ENCODE measurements at places on chromosomes 1 and 21. TPM values are rescaled to one million over a fixed set of nuclear protein-coding genes. Genes with fewer than 3 reads are reported as not detected.

- DNase-seq = no peak
These were observed 8.4 kb upstream of the TNNI1 start for GRCh38 chr1:201429736-201430501.

GRCh38 chr1:228979325-228979699, 244.0 kb downstream of the RHOU start:
- no peak for DNase-seq

- no peak for DNase-seq
These were observed 103.3 kb upstream of the IGSF21 start for GRCh38 chr1:18004278-18004677.

- DNase-seq = no peak
These were observed at the start of gene PRDM2 for GRCh38 chr1:13699936-13700520. Gene PRDM2, plus strand, starts transcription at chr1:13700188. Its CDS starts 15,418 bp downstream, at chr1:13715606.

GRCh38 chr1:2003541-2004131, at the start of gene CFAP74:
Gene CFAP74, minus strand, starts transcription at chr1:2003786. Its CDS starts 12,830 bp downstream, at chr1:1990956.
- DNase-seq = no peak

GRCh38 chr1:83318366-83318765, 680.6 kb downstream of the TTLL7 start:
- no peak for DNase-seq

- no peak for DNase-seq
These were observed 26.2 kb upstream of the HHAT start for GRCh38 chr1:210302501-210302900.

DNA sequence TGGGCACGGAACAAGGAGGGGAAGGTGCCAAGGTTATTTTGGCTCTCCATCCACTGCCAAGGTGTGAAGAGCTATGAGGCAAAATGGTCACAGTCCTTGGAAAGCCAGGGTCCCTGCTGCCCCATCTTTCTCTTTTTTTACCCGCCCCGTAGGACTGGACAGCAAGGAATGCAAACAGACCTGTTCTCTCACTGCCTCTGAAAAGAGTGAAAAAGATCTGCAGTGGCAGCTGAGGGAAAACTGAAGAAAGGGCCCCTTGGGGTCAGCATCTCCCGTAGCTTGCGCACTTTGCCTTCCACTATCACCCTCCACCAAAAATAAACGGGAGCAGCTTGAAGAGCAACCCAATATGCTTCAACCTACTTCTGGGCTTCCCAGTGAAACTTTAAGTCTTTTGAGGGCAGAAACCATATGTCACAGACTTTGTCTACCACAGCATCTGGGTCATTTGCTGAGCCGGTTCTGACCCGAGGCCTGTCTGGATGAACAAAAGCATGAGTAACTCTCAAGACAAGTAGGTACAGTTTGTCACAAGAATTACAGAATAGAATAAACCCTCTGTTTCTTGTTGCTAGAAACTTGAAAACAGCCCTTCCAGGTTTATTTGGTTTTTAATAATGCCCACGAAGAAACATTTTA, 9.4 kb upstream of the KIF14 start:
- DNase-seq = no peak

DNA sequence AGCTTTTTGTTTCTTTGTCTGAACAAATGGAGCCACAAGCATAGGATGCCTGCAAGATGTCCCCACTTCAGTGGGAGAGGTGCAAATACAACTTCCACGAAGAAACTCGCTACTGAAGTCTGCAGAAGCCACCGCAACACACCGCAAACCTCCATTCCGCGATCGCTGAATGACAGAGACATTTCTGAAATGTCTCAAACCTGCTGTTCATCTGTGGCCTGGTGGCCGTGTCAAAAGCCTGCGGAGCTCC, 1.0 kb downstream of the TP53BP2 start:
- DNase-seq = no peak

DNA sequence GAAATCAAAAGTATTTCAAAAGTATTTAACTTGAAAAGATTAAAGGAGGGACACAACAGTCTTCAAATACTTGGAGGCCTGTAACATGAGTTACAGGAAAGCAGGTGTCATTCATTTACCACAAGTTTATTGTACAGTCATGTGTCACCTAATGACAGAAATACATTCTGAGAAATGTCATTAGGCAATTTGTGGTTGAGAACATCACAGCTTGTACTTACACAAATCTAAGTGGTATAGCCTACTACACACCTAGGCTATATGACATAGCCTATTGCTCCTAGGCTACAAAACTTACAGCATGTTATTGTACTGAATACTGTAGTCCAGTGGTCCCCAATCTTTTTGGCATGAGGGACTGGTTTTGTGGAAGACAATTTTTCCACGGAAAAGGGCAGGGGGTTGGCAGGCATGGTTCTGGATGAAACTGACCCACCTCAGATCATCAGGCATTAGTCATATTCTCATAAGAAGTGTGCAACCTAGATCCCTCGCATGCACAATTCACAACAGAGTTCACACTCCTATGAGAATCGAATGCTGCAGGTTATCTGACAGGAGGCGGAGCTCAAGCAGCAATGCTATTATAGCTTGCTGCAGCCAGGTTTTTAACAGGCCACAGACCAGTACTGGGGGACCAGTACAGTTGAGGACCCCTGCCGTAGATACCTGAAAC, 25.0 kb upstream of the PHTF1 start:
- DNase-seq = no peak

- DNase-seq = no peak
These were observed 361.9 kb downstream of the TTLL7 start for GRCh38 chr1:83637009-83637408.

DNA sequence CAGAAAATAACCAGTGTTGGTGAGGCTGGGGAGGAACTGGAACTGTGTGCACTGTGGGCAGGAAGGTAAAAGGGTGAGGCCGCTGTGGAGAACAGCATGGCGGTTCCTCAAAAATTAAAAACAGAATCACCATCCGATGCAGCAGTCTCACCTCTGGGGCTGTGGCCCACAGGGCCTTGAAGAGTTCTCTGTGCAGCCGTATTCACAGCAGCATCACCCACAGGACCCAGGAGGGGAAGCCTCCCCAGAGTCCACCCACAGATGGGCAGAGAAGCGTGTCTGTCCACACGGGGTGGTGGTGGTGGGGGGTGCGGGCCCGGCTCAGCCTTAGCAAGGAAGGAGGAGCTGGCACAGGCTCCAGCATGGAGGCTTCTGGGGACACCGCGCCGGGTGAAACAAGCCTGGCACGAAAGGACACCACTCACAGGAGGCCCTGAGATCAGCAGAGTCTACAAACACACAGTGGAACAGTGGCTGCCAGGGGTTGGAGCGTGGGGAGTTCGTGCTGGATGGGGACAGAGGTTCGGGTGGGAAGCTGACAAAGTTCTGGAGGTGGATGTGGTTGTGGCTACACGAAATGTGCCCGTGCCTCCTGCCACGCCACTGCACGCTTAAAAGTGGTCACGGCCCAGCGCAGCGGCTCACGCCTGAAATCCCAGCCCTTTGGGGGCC, 11.5 kb downstream of the MORN1 start:
- no peak for DNase-seq

DNA sequence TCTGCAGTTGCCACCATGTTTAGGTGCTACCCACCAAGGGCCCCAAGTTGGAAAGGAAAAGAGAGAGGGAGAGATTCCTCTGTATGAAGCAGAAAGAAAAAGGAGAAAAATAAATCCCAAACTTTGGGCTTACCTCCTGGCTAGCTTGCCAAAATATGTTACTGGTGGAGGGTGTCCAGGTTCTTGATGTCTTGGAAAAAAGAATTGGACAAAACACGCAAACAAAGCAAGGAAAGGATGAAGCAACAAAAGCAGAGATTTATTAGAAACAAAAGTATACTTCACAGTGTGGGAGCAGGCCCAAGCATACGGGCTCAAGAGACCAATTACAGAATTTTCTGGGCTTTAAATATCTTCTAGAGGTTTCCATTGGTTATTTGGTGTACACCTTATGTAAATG, 204.5 kb upstream of the LRRC7 start:
- no peak for DNase-seq

GRCh38 chr21:16437586-16437985, 707.8 kb downstream of the USP25 start:
- DNase-seq = no peak

DNA sequence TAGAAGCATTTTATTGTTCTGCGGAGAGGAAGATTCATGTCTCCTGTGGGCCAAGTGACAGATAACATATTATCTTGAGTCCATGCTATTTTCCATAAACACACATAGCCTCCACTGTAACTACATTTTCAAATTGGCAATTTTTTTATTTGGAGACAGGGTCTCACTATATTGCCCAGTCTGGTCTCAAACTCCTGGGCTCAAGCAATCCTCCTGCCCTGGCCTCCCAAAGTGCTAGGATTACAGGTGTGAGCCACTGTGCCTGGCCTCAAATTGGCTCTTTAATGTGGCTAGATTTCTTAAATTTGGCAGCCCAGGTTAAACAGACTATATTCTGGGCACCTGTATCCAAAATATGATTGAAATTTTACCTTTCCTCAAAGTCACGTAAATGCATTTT, 13.8 kb downstream of the NOS1AP start:
- no peak for DNase-seq

DNA sequence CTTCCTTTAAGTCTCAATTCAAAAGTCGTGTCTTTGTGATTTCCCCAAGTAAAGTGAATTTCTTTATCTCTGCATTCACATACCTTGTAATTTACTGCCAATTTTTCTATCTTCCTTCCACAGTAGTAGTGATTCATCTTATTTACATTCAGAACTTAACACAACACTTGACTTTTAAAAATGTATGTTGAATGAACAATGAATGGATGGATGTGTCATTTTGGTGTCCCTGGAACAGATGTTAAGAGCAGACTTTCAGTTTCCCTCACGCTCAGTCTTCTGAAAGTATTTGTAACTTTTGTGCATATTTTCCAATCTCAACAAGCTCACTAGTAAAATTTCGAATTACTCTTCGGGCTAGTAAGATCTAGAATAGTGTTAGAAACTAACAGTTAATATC, 352.0 kb downstream of the HHIPL2 start:
- DNase-seq = no peak

- DNase-seq = no peak
These were observed 163.2 kb downstream of the TNR start for GRCh38 chr1:175579956-175580750.

GRCh38 chr1:205632669-205633169, 908 bp upstream of the ELK4 start:
- no peak for DNase-seq

DNA sequence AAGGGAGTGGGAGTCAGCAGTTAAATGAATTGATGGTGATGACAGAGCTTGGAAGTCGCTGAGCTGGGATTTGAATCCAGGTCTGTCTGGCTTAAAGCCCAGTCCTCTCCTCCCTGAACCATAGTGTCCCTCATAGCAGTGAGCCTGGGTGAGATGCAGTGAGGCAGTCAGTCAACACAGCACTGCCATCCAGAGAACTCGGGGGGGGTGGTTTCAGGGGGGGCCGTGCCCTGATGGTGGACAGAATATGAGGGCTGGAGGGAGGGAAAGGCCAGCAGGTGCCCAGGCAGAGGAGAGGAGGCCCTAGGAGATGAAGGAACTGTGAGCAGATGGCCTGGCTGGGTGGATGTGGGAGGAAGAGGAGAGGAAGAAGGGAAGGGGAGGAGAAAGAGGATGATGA, 405.6 kb downstream of the PTPRU start:
- no peak for DNase-seq

DNA sequence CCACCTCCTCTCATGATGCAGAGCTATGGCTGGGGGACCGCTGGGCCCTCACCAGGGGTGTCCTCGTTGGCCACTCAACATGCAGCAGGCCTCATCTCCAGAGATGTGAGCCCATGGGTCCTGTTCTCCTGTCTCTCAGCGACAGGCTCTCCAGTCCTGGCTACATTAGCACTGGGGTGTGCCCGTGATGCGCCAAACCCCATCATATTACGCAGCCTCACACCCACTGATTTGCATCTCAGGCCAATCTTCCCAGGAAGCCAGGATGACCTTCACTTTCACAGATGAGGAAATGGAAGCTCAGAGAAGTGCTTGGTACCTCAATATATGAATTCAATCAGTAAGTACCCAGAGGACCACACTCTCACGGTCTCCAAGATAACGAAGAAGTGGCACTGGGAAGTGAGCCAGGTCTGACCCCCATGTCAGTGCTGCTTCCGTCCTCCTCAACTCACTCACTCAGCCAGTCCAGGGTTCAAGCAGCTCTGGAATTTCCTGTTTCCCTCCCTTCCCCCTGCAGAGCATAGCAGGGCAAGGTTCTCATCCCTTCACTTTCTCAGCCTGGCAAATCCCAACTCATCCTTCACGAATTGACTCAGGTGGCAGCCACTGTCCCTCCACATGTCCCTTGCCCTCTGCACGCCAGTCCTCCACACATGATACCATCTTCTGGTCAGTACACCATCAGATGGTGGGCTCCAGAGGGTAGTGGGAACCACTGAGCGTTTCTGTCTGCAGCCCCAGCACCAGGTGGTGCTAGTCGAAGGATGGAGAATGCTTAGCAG, 28.9 kb upstream of the EVA1B start:
- DNase-seq = no peak

DNA sequence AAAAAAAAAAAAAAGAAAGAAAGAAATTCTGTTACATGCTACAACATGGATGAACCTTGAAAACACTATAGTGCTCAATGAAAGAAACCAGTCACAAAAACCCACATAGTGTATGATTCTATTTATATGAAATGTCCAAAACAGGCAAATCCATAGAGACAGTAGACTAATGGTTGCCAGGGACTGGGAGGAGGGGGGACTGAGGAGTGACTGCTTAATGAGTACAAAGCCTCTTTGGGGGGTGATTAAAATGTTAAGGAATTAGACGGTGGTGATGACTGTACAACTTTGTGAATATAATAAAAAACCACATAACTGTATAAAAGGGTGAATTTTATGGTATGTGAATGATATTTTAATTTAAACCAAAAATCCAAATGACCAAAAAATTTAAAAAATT, 116.0 kb upstream of the GUCA2B start:
- no peak for DNase-seq

- DNase-seq = no peak
These were observed 986 bp upstream of the RNF186 start for GRCh38 chr1:19815801-19816736.

DNA sequence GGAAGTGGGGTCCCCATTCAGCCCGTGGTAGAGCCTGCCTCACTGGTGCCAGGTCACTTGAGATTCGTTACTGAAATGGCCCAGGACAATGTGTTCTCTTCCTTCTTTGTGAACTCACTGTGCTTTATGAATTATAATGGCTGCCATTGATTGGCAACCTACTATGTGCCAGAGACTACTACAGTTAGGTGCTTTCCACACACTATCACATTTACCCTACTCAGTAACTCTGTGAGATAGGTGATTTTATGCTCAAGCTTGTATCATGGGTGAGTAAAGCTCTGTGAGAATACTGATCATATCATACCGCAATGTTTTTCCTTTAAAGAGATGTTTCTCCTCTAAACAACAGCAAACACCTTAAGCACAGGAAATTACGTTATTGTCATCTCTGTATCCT, 225.9 kb downstream of the SMYD3 start:
- no peak for DNase-seq

GRCh38 chr1:156860113-156860627, 495 bp upstream of the NTRK1 start:
- no peak for DNase-seq

- no peak for DNase-seq
These were observed 2.9 kb downstream of the SELENBP1 start for GRCh38 chr1:151369621-151370048.

Gene NOS1AP
- 0.17 TPM for total RNA-seq

Gene FMO3
- total RNA-seq = 0.35 TPM

Gene GDAP2
- total RNA-seq = 19.5 TPM

Gene GPR153
- total RNA-seq = 1.9 TPM

Gene S100A7A
- not detected for total RNA-seq

Gene PTPRU
- total RNA-seq = 18.3 TPM

Gene GNAT2
- not detected for total RNA-seq

Gene MEX3A
- total RNA-seq = 4.5 TPM

Gene PLK3
- 4.6 TPM for total RNA-seq

Gene S100A13
- total RNA-seq = 175 TPM

Gene COPA
- 90.1 TPM for total RNA-seq

Gene TRIM46
- 1.1 TPM for total RNA-seq

Gene KCNJ10
- total RNA-seq = not detected

Gene INSRR
- not detected for total RNA-seq

All from H4 (cell line).